ENCODE measurements at places on chromosomes 6 and 20.

DNA sequence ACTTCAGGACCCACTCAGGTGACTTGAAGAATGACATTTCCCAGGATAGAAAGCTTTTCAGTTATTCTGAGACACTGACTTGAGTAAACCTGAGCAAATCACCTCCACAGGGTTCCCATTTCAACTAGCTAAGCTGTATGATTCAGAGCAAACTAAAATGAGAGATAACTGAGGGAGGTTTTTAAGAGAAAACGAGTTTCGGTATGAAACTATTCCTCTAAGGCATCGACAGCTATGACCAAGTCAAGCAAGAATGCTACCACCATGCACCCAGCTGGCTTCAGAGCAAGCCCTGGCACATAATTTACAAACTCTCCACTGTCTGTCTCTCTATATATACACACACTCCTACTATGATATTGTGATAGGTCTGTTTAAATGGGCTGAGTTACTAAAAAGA is 75.4 kb downstream of the PERP start:
- no peak for DNase-seq

GRCh38 chr6:108473197-108473596 is 87.5 kb upstream of the FOXO3 start:
- no peak for DNase-seq

DNA sequence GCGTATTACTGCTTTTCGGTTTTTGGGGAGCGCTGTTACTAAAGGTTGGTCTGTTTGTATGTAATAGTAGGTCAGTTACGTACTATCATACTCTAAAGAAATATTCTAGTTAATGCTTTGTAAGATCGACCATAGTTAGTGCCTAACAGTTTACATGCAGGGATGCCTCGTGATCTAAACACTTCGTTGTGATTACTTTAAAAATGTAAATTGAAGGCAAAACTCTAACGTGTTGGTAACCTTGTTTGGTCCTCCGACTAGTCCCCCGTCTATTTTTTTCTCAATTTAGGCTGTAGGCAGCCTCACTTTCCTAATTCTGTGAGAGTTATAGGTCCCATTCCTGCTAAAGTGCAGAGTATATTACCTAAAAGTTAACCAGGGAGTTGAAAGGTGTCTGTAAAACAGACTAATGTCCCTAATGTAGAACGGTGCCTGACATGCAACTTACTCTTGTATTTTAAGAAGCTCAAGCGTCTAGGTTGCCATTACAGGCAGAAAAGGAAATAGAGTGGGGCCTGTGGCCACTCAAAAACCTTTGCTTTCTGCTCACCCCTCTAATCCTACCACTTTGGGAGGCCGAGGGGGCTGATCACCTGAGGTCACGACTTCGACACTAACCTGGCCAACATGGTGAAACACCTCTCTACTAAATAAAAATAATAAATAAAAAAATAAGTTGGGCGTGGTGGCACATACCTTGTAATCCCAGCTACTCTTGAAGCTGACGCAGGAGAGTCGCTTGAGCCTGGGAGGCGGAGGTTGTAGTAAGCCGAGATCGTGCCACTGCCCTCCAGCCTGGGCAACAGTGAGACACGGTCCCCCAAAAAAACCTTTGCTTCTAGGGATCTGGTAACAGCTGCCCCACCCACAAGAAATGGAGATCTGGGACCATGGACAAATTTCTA is 37.8 kb downstream of the HFE start:
- no peak for DNase-seq

GRCh38 chr6:90370493-90370959 is 73.9 kb upstream of the BACH2 start:
- DNase-seq: no peak

GRCh38 chr6:36906539-36907325 is 21.0 kb downstream of the C6orf89 start:
- DNase-seq: no peak

GRCh38 chr20:38985603-38986170 is 23.5 kb downstream of the DHX35 start:
- DNase-seq: no peak

DNA sequence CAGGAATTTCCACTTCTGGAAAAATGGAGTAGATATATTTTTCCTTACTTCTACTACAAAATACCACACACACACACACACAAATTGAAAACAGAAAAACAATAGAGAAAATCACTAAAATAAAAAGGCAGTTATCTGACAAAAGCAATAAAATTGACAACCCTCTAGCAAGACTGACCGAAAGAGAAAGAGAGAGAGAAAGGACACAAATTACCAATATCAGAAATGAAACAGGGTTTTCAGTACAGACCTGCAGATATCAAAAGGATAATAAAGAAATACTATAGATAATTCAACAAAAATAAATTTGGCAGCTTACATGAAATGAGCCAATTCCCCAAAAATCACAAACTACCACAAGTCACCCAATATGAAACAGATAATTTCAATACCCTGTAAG is 104.7 kb downstream of the OPRM1 start:
- DNase-seq: no peak

DNA sequence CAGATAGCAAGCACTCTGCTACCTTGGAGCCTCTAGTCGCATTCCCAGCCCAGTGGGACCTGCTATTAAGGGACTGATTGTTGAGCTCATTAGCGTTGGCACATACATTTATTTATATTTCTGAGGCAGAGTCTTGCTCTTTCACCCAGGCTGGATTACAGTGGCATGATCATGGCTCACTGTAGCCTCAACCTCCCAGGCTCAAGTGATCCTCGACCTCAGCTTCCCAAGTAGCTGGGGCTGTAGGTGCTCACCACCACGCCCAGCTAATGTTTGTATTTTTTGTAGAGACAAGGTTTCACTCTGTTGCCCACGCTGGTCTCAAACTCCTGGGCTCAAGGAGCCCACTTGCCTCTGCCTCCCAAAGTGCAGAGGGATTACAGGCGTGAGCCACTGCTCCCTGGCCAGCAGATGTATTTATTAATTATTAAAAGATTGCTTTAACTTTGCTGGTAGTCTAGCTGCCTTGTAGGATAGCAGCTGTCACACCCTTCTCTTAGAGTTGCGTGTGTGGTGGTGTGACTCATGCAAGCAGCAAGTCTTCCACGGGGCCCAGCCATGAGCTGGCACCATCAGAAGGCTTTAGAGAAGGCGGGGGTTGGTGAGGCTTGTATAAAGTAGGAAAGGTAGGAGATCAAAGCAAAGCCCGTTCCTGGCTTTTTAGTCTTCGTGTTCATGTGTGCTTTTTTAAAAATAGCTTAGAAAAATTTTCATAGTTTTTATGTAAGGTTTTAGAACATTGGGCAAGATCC is 16.5 kb downstream of the ACTR5 start:
- no peak for DNase-seq

- peak; percentile 27 for DNase-seq
Observed at GRCh38 chr6:79077715-79078074, 359 bp downstream of the PHIP start.

- DNase-seq: no peak
Observed at GRCh38 chr6:139099984-139100383, 34.9 kb upstream of the HECA start.
